ENCODE measurements at places on chromosomes 7 and 10.

DNA sequence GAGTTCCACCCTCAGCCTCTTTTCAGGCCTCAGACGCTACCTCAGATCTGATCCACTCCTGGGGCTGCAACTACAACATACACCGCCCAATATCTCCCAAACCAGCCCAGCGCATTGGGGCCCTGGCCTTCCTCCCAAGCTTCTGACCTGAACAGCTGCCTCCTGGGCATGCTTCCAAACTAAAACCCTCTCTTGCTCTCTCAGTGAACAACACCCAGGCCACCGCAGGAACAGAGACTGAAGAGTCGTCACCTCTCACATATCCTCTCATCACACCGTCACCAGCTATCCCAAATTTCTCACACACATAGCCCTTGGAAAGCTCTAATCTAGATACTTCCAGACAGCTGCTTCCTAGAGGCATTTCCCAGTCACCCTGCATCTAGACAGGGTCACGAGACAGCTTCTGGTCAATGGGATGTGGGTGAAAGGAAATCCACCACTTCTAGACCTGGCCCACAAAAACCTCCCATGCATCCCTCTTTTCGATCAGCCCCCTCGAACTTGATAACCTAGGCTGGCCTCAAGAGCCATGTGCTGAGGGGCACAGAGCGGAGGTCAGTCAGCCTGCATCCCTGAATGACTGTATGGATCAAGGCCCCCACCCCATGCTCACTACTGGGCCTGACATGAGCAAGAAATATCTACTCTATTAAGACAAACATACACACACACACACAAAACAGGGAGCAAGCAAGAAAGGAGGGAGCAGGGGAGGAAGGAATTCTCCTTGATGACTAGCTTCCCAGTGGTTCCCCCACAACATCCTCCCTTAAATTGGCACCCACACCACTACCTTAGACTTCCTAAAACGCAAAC, 1.8 kb downstream of the PARP12 start:
- no peak for DNase-seq

DNA sequence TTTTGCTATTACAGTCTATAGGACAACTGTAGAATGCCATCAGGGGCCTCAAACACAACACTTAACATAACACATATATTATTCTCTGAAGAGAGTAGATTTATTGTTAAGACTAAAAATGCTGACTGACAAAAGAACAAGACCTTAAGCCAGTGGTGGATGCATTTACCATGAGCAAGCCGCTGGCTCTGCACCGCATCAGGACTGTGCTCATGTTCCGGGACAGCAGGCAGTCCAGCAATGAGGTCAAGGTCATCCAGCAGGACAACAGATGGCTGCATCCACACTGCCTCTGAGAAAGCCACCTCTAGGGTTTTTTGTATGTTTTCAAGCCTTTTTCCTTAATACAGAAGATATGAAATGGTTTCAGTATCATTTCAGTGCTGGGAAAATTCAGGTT, 23.8 kb downstream of the PEX1 start:
- no peak for DNase-seq

DNA sequence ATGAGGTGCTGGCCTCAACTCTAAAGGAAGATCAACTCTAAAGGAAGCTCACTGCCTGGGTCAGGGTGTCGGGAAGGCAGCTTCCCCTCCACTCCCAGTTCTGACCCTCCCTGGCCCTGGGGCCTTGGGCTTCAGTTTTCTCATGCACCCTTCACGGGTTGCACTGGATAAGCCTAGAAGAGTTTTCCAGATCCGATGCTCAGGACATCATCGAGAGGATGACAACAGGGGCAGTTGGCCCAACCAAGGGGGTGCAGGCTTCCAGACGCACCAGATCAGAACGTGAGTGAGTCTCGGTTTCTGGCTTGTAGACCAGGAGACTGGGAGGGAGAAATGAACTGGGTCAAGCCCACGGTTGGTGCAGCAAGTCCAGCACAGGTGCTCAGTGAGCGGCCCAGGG, 34.2 kb upstream of the CHST15 start:
- no peak for DNase-seq

DNA sequence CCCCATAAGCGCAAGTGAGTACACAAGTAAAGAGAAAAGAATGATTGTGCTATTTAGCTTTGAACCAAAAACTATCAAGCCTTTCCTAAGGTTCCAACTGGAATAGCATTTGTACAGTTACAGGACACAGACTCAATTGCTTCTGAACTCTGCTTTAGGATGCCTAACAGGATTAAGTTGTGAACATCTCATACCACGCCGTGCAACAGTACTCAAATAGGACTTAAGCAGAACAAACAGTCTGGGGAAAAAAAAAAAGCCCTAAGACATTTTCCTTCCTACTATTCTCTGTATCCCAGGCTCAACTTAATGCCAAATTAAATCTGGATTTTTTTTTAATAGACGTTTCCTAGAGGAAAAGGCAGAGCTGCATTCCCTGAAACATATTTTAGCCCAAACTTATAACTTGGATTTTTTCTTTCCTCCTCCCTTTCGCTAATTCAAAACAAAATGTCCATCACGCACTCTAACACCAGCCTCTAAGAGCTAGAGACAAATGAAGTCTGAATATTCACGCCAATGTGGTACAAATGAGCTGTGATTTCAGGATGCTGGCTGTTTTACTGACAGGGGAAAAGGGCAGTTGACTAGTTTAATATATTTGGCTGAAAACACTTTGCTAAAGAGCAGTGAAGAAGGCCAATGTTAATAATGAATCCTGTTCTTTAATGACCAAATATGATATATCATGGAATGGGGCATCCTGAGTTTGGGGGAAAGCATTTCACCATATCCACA, 68.6 kb downstream of the CALD1 start:
- no peak for DNase-seq

GRCh38 chr7:128735436-128735835, 3.7 kb upstream of the CALU start:
- no peak for DNase-seq

DNA sequence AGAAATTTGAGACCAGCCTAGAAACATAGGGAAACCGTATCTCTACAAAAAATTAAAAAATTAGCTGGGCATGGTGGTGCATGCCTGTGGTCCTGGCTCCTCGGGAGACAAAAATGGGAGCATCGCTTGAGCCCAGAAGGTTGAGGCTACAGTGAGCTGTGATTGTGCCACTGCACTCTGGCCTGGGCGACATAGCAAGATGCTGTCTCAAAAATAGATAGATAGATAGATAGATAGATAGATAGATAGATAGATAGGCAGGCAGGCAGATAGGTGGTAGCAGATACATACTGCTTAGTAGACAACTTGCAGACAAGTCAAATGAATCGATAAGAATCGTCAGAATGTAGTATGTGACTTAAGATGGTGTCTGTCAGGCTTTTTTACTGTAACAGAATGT, 106.9 kb downstream of the SND1 start:
- no peak for DNase-seq

- DNase-seq, result no peak
These were observed 44.7 kb upstream of the MXI1 start for GRCh38 chr10:110162741-110163145.

DNA sequence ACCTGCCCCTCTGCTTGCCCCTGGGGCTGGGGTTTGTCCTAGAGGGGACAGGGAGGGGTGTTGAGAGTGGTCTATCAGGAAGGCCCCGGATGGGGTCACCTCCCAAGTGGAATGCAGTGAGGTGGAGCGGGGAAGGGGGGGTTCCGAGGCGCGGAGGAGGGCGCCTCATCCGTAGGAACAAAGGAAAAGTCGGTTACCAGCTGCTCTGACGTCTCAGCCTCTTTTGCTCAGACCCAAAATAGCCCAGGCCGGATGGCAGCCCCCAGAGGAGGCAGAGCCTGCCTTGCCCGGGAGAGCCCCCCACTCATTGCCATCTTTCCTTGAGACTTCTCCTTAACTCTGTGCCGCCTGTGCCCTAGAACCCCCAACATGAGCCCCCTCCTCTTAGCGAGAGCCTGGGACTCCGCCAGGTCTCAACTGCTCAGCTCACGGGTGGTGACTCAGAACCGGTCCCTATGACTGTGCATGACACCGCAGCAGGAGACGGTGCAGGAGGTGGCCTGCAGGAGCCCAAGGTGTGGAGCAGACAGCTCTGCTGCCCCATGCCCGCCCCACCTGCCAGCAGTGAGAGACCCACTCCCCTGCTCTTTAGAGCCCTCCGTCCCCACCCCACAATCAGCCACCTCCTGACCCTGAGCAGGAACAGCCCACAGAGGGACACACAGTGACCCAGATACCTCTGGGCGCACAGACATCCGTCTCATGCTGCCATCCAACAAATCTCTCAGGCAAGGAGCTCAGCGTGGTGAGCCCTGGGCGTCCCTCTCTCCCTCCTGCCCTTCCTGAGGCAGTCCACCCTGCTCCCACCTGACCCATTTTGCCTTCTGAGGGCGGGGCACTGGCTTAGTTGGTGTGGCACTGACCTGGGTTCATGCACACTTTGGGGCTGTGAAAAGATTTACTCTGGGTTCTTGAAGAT, 13.1 kb downstream of the STX1A start:
- DNase-seq, result no peak

DNA sequence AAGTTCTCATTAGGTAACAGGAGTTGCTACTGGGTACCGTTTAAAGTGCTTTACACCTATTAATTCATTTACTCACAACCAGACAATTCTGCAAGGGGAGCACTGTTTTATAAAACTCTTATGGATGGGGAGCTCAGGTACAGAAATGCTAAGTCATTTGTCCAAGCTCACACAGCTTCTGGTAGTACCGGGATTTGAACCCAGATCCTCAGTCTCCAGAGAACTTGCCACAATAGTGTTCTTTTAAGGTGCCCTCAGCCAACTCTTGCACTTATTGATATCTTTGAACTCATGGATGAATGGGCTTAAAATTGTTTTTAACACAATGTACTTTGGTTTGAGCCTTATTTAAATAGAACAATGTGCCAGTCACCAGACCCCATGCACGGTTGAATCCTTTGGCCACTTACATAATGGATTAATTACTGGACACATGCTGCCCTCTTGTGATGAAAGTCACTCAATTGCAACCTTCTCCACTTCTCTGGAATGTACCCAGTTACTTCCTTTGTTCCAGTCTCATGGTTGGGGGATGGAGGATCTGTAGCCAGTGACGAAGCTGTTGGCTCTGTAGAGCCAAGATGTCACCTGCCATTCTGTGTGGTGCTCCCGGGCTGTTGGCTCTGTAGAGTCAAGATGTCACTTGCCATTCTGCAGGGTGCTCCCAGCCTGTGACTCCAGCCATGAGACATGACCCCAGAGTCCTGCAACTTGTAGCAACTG, 65.6 kb downstream of the NOD1 start:
- DNase-seq, result peak; percentile 24

DNA sequence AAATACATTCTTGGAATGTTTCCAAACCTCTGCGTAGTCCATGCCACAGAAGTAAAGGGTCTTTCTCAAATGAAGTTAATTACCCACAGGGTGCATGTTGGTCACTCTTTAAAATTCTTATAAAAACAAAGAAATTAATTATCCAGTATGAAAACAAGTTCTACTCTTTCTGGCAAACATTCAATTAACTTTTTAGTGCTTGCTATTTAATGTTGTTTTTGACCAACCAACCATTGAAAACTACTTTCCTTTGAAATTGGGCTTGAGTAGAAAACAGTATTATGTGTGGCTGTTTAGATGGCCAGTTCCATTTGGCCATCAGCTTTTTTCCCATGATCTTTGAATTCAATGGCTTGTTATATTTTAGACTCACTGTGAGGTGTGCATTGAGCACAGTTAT, 83.0 kb downstream of the TAF3 start:
- no peak for DNase-seq

GRCh38 chr7:66205741-66206090, 582 bp downstream of the TPST1 start:
- DNase-seq, result no peak

GRCh38 chr7:90751595-90751994, 155.5 kb downstream of the CDK14 start:
- DNase-seq, result no peak

DNA sequence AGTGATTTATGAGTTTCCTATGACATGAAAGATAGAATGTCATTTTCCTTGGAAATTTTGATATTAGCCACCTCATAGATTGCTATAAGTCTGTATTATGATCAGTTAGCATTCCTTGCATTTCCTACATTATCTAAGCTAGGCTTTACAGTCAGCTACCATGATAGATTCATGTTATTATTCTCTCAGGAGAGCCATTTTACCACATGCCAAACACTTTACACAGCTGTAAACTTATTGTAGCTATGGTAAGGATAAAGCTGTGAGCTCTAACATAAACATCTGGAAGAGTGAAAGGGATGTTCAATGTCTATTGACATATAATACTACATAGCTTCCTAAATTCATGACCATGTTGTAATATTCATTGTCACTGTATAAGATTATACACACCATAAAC, 608.0 kb downstream of the PHTF2 start:
- DNase-seq, result no peak

DNA sequence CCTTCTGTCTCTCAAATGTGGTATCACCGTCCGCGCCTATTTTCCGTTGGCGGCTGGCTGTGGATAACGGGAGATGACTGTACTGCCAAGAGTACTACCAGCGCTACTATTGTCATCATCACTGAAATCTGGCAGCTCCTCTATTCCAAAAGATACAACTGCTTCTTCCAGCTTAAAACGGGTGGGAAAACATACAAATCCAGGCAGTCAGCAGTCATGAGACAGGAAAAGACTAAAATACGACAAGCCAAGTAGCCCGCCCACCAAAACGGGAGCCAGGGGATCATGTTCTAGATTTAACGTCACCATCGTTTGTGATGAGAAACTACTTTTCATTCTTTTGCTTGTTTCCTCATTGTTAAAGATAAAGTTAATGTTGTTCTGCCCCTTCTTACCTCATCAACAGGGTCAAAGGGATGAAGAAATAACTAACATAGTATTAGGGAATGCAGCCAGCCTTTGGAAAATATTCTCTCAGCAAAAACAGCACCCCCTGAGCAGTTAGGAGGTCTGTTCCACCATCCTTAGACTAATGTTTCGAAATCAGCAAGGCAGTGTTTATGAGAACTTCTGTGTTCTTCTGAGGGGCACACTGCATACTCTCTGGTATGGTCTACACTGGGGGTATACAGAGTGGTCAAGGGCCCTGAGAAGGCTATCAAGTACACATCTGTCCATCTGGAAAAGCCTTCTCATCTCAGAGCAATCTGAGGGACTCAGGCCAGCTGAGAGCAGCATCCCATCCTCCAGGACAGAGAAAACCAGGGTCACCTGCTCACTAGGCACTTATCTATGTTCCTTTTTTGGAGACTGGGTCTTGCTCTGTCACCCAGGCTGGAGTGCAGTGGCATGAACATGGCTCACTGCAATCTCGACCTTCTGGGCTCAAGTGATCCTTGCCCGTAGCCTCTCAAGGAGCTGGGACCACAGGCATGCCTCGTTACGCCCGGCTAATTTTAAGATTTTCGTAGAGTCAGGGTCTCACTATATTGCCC, 47.5 kb downstream of the GNA12 start:
- no peak for DNase-seq

- DNase-seq, result no peak
These were observed 28.8 kb upstream of the DIP2C start for GRCh38 chr10:718143-718700.

All from GM12864 (cell line).